ENCODE measurements at places on chromosomes 5 and 9. TPM values are rescaled to one million over a fixed set of nuclear protein-coding genes. Genes with fewer than 3 reads are reported as not detected.

Gene PLCXD3
- 0.22 TPM for total RNA-seq

Gene TMC1
- total RNA-seq, result not detected

Gene ARHGEF37
- 0.76 TPM for total RNA-seq

Gene TAF11L5
- total RNA-seq, result not detected

Gene PRRX2
- total RNA-seq, result 145 TPM

Gene LRRC19
- not detected for total RNA-seq

Gene UIMC1
- 27.6 TPM for total RNA-seq

Gene ADAMTS2
- 132 TPM for total RNA-seq

Gene PTGS1
- 39.6 TPM for total RNA-seq

Gene NIPAL4
- not detected for total RNA-seq

Gene MYOT
- not detected for total RNA-seq

Gene OBP2B
- not detected for total RNA-seq

Gene HSPA9
- 380 TPM for total RNA-seq

Gene KCTD16
- total RNA-seq, result 0.65 TPM

Gene IL13
- not detected for total RNA-seq

Gene IL9
- total RNA-seq, result not detected

Gene CXCL14
- 1.3 TPM for total RNA-seq

Gene TUSC1
- total RNA-seq, result 13.9 TPM

Gene OSMR
- total RNA-seq, result 70.8 TPM

Gene IFNW1
- total RNA-seq, result not detected

Gene ZNF366
- total RNA-seq, result not detected

Gene ANKRD18B
- total RNA-seq, result 0.11 TPM

Gene CCDC152
- 0.89 TPM for total RNA-seq

Gene CCL27
- total RNA-seq, result not detected

Gene BTNL3
- total RNA-seq, result not detected
